H4 (cell line): ENCODE measurements at places on chromosomes 7 and 10. TPM values are rescaled to one million over a fixed set of nuclear protein-coding genes. Genes with fewer than 3 reads are reported as not detected.

Gene ARMC10
- total RNA-seq: 50.7 and 57.7 TPM in 2 replicates

Gene FAM131B
- 2.0 and 3.1 TPM in 2 replicates for total RNA-seq

Gene CTBP2
- 58.2 and 69.8 TPM in 2 replicates for total RNA-seq

Gene HOXA9
- total RNA-seq: 0.17 and 0.18 TPM in 2 replicates

Gene PNLIP
- total RNA-seq: not detected in 2 replicates

Gene WNT8B
- not detected in 2 replicates for total RNA-seq

Gene VGF
- total RNA-seq: 3.6 and 7.1 TPM in 2 replicates

Gene SLC18A3
- total RNA-seq: not detected in 2 replicates

Gene GRID2IP
- not detected in 2 replicates for total RNA-seq
